AG04450 (cell line): ENCODE measurements at places on chromosomes 5 and 9.

DNA sequence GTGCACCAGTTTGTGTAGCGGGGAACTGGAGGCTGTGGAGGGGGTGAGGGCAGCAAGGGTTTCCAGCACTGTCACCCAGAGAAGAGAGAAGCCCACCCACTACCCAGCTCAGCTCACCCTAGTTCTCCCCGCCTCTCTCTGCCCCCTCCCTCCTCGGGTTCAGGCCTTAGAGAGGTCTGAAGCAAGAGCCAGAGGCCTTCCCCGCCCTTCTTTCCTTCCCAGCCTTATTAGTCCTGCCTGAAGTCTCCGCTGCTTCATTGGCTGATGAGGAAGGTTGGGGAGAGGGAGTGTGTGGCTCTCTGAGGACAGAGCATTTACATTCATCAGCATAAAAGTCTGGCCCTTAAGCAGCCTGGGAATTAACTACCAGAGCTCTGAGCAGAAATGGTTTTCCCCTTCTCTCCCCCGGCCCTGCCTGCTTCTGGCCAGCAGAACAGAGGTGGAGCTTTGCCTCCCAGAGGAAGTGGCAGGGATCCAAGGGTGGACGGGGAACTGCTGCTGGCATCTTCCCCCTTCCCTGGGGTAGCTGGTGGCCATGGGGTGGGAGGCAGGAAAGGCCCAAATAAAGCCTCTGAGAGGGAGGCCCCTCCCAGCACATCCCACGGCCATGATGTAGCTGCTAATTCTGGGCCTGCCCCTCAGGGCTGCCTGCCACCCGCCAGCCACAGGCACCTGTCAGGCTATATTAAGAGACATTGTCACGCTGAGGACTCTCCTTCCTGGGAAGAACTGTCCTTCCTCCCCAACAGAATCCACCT is 4.1 kb downstream of the DNAJB5 start:
- no peak for DNase-seq

DNA sequence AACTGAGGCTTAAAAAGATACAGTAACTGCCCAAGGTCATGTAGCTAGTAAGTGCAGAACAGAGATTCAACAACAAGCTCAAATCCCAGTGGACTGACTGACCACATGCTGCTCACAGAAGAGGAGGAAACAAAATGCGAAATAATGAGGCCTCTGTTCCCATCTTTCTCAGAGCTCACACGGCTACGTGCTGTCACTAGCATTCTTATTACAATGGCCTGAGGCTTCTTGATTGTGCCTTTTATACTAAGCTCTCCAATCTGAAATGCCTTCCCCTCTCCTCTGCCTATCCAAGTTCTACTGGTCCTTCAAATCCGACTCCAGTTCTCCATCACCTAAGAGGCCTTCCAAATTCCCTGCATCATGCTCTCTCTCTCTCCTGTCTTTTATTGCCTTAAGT is 26.0 kb downstream of the SGTB start:
- DNase-seq = no peak

- DNase-seq = peak; percentile 88
These were observed 28.7 kb upstream of the ACOT12 start for GRCh38 chr5:81422671-81423070.

GRCh38 chr5:132591145-132591544 is 34.4 kb downstream of the RAD50 start:
- DNase-seq = no peak
